ENCODE measurements at places on chromosomes 4 and X.

- no peak for DNase-seq
Measured at GRCh38 chr4:37742149-37742548, 56.0 kb upstream of the RELL1 start.

GRCh38 chrX:103175944-103176753 lies 38.8 kb upstream of the BEX4 start:
- DNase-seq: peak; percentile 67

DNA sequence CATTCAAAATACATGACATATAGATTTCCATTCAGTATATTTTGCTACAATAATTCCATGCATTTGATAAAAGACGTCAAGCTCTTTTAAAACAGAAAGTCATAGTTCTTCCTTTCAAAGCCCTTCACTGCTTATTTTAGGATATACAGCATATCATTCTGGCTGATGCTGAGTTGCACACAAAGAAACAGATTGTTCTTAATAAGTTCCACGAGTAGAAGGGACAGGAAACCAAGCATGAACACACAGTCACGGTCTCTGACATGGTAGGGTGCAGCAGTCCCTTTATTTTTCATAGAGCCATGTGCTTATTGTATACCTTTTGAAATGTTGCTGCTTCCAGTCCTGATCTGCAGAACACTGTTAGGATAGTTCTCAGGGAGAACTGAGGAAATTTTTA lies 85.4 kb downstream of the MAGEB10 start:
- no peak for DNase-seq

GRCh38 chr4:108029731-108030130 lies 40.0 kb downstream of the HADH start:
- no peak for DNase-seq

- DNase-seq: no peak
Measured at GRCh38 chr4:1575418-1576303, 108.5 kb downstream of the FAM53A start.
